Activated T-cell treated with anti-CD3 and anti-CD28 coated beads for 24 hours (primary cell): ENCODE measurements at places on chromosomes 5 and 9.
A peak's percentile ranks its signal among the peaks of the same experiment; 100 is the strongest.

- no peak for DNase-seq
Measured at GRCh38 chr5:171428809-171429542, 9.5 kb downstream of the FGF18 start.

DNA sequence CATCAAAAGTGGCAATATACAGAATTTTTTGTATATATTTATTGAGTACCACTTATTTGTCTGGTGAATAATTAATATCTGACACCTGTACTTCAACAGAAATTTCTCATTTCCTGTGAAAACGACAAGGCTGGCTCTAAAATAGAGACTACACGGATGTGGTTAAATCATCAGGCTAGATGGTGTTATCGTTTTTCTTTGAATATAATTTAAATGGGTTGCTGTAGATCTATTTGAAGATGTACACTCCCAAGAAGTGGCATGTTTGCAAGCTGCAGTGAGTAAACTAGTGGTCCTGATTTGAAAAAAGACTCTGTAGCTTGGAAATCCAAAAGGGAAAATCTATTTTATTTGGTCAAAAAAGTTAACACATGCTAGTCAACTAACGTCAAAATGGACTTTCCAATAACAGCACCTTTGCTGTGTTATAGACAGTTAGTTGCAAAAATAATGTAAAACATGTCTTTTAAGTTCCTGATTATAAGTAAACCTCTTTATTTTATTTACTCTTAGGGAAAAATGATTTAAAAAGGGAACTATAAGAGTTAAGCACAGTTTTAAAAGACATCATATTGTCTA lies 13.8 kb downstream of the ST8SIA4 start:
- DNase-seq, result no peak

DNA sequence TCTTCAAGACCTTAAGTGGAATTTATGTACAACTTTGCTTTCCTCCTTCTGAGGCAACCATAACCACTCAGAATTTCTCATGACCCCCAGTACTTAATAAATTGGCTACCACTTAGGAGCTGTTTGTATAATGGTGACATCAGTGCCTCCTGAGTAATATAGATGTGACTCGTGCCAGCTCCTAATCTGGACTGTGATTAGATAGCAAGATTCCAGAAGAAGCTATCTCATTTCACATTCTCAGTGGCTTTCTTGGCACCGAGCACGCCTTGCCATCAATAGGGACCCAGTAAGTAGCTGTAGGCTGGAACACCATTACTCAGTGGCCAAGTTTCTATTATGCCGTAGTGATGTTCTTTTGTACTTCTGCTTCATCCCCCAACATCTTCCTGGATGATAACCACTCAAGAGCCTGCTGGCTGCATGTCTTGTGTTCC lies 228.8 kb downstream of the CD180 start:
- DNase-seq, result no peak

DNA sequence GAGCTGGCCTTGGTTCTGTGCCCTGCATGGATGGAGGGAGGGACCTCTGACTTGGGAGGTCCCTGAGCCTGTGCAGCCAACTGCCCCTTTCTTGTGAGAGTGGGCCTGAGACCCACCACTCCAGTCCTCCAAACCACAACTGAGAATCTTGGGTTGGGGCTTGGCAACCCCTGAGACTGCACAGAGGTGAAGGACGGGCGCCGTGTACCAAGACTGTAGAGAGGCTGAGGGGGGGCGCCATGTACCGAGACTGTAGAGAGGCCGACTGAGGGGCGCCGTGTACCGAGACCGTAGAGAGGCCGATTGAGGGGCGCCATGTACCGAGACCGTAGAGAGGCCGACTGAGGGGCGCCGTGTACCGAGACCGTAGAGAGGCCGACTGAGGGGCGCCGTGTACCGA lies 59.3 kb upstream of the CACNA1B start:
- DNase-seq, result no peak

DNA sequence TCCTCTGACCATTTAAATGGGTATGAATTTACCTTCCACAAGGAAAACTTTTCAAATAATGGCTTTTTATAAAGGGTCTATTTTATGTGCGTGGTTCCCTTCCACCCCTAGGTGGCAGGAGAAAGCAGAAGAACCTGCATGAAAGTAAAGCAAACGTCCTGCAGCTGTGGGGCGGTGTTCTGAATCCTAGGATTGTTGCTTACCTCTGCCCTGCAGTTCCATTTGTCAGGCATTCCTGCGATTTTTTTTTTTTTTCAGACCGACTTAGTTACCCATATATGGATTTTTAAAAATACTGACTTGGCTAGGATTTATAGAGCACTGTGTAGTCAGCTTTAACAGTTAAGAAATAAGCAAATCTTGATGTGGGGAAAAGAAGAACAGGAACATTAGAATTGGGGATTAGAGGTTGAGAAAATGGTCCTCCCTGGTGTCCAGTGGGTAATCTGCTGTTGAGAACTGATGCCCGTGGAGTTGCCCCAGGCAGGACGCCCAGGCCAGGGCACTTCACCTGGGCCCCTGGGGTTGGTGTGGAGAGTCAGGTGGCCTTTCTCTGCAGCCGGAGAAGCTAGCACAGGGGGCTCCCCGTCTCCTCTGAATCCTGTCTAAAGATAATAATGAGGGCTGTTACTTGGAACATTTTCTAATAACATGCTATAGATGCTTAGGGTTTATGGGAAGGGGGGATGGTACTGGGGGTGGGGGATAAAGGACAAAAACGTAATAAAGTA lies 30.4 kb upstream of the LTC4S start:
- peak; percentile 19 for DNase-seq

DNA sequence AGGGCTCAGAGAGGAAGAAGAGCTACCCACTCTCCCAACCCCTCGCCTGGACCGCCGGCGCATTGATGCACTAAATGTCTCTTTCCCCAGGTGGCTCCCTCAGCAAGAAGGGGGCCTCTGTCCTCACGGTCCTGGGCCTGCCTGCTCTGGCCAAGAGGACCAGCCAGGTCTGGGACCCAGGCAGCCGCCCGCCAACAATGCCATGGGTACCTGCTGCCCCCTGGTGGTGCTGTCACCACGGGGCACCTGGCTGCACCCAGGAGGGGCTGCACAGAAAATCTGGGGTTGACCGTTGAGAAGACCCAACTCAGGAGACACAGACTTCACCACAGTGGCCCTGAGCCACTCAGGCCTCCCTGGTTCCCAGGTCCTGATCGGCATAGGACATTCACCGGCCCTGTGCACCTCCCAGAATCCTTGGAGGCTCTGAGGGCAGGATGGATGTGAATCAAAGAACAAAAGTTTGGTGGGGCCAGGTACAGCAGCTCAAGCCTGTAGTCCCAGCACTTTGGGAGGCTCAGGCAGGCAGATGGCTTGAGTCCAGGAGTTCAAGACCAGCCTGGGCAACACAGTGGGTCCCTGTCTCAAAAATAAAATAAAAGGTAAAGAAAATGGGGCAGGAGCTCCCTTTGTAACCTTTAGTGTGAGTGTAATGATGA lies 2.4 kb upstream of the VAV2 start:
- peak; percentile 64 for DNase-seq

GRCh38 chr5:90136952-90137528 lies 272.5 kb downstream of the CETN3 start:
- no peak for DNase-seq

DNA sequence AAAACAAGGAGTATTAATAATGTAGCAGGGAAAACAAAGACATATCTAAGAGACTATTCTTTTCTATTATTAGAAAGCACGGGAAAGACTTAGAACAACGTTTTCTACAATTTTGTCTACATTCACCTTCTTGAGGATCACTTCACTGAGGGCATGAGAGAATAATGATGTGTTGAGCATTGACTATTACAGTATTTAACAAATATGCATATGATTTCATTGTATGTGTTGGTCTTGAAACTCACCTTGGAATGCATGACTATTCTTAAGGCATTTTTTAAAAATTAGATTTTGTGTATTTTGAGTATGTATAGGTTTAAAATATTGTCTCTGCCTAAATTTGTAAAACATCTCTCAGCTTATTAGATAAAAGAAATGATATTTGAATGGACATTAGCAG lies 1.2 kb downstream of the FSD1L start:
- DNase-seq, result no peak

DNA sequence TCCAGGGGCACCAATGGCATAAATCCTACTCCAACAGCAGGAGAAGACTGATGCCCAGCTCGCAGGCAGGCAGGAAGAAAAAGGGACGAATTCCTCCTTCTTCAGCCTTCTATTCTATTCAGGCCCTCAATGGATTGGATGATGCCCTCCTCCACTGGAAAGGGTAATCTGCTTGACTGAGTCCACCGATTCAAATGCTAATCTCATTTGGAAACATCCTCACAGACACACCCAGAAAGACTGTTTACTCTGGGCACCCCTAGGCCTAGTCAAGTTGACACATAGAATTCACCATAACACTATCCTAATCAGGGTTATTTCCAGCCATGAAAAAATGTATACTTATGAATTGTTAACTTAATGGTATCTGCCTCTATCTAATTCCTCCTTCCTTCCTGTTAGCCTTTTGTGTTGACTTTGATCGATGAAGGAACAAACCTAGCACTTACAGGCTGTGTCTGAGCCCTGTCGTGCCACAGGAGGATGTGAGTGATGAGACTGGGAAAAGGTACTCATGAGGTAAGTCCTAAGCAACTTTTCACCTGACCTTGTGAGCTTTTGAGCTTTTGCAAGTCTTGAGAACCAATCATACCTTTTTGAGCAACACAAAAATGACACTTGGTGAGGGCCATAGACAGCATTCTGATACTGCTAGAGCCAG lies 36.5 kb downstream of the FOXD1 start:
- no peak for DNase-seq

DNA sequence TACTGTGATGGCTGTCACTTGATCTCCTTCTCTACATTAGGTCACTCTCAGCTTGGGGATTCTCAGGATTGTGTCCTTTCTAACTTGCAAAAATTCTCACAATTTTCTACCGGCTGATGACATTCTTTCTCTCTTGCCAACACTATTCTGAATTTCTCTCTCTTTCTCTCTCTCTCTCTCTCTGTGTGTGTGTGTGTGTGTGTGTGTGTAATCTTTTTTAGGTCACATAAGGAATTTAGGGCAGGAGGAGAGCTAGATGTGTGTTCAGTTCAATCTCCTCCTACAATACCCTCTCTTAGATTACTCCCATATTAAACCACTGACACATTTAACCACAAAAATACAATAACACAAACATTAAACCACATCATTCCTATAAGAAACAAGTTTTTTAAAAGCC lies 242.3 kb upstream of the NREP start:
- no peak for DNase-seq

- no peak for DNase-seq
Measured at GRCh38 chr5:124743602-124744169, 2.8 kb downstream of the ZNF608 start.

GRCh38 chr5:165723931-165724330 lies 2218.5 kb downstream of the MAT2B start:
- no peak for DNase-seq

- DNase-seq, result no peak
Measured at GRCh38 chr5:52119768-52120167, 667.9 kb upstream of the ITGA1 start.

DNA sequence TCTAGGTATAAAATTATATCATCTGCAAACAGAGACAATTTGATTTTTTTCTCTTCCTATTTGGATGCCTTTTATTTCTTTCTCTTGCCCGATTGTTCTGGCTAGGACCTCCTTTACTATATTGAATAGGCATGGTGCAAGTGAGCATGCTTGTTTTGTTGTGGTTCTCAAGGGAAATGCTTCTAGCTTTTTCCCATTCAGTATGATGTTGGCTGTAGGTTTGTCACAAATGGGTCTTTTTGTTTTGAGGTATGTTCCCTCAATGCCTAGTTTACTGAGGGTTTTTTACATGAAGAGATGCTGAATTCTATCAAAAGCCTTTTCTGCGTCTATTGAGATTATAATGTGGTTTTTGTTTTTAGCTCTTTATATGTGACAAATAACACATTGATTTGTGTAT lies 198.2 kb upstream of the GHR start:
- DNase-seq, result no peak

DNA sequence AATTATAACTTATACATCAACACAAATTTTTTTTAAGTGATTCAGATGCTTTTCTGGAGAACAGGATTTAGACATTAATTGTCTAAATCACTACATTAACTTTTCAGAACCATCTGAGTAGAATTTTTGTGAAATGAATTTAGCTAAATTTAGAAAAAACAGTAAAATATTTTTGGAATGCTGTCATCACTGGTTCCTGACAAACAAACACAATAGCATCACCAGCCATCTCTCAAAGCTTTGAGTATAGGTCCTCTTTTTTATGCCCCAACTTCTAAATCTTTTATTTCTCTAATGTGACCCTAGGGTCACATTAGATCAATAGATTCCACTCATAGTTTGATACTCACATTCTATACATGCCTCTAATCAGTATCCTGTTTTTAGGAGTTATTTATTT lies 104.6 kb downstream of the PRR16 start:
- no peak for DNase-seq

- DNase-seq, result no peak
Measured at GRCh38 chr9:135983208-135984071, 22.3 kb upstream of the UBAC1 start.

DNA sequence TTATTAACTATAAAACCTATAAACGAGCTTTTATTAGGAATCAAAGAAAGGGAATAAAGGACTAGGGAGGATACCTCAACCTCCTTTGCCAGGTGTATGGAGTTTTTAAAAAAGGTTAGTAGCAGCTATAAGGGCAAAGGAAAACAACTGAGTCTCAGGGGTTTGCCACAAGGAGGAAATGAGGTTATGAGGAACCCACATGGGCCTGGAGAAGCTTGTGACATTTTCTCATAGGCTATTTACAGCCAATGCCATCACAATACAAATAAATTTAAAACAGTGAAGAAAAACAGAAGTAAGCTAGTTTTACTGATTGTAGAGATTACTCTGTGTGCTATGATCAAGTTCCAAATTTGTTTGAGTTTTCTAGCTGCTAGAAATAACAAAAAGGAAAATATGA lies 92.6 kb downstream of the CDKN2A start:
- DNase-seq, result no peak

DNA sequence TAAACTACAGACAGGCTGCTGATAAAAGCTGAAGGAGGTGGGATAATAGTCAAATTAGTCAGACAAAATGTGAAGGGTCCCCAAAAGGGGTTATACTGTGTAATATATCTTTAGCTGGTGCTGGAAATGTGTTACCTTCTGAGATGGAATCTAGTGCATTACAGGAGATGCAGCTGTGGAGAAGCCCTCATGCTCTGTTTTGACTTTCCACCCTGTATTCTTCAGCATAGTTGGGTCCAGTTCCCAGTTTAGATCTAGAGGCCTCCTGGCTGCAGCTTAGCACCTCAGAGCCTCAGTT lies 122.6 kb downstream of the PAPPA start:
- DNase-seq, result no peak

GRCh38 chr5:534743-535671 lies 10.8 kb upstream of the SLC9A3 start:
- DNase-seq, result no peak

DNA sequence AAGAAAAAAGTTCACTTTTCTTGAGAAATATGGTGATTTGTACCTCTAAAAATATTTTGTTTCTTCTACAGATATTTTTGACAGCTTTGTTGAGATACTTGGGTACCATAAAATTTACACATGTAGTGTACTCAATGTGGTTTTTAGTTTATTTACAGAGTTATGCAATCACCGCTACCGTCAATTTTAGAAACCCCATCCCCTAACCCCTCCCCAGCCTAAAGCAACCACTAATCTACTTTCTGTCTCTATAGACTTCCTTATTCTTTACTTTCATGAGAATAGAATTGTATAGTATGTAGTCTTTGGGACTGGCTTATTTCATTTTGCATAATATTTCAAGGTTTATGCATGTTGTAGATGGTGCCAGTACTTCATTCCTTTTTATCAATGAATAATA lies 45.0 kb upstream of the TDRD7 start:
- DNase-seq, result no peak

GRCh38 chr5:123874600-123875201 lies 362.7 kb downstream of the CSNK1G3 start:
- DNase-seq, result no peak
